ENCODE measurements at places on chromosomes 3 and 15.

GRCh38 chr3:112894258-112894657 is 47.6 kb upstream of the CD200R1L start:
- peak; percentile 1 for DNase-seq

GRCh38 chr3:13593615-13594014 is 44.7 kb downstream of the FBLN2 start:
- DNase-seq, result no peak

GRCh38 chr3:192817053-192817452 is 89.7 kb upstream of the FGF12 start:
- DNase-seq, result no peak

DNA sequence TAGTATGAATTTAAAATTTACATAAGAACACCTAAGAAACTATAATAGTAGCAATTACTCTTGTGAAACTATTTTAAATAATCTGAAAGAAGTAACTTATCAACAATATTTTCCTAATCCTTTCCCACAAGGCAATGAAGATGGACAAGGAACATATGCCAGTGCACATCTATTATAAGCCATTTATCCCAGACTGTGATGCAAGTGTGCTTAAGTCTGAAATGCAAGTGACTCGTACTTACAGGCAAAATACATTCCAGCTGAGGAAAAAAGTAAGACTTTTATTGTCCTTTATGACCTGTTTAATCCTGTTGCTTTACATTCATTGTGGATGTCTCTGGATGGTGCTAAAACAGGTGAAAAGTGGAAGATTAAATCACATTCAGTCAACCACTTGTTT is 709.4 kb downstream of the ZNF385D start:
- DNase-seq, result peak; percentile 70

DNA sequence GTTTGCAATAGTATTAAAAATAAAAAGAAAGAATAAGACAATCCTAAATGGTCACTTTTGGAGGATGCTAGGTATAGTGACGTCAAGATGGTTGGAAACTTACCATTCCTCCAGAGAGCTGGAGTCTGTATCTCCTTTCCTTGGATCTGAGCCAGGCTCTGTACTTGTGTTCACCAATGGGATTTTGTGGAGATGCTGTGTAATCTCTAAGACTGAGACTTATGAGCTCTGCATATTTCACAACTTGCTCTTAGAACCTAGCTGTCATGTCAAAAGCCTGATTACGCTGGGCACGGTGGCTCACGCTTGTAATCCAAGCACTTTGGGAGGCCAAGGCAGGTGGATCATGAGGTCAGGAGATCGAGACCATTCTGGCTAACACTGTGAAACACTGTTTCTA is 126.8 kb upstream of the CLSTN2 start:
- DNase-seq, result no peak

DNA sequence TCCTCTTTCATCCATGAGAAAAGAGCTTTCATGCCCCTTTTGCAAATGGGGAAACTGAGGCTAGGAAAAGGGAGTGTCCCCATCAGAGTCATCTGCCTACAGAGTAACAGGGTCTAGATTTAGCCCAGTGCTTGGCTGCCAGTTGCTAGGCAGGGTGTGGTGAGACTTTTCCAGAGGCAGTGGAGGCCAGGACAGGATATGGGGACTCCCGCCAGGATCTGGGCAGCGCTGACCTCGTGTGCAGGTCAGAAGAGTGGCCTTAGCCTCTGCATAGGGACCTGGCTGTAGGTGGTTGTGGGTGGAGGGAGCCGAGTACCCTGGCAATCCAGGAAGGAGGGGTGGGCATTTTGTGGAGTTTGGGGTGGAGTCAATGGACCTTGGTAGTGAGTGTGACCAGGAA is 4.2 kb downstream of the PLXNA1 start:
- DNase-seq, result no peak

DNA sequence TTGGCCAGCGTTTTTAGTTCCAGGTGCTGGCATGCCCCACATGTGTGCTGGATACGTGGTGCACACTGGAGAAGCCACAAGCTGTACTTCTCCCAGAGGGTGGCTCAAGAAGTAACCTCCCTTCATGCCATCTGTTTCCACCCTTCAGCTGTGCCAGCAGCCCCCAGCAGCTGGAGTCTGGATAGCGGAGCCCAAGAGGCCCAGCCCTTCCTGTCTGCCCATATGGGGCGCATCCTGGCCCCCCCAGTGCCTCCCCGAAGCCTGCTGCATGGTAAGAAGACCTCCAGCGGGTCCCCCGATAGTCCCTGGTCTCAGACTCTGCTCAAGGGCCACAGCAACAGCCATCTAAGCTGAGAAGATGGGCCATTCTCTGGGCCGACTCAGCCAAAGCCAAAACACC is 5.8 kb upstream of the MANF start:
- DNase-seq, result no peak

DNA sequence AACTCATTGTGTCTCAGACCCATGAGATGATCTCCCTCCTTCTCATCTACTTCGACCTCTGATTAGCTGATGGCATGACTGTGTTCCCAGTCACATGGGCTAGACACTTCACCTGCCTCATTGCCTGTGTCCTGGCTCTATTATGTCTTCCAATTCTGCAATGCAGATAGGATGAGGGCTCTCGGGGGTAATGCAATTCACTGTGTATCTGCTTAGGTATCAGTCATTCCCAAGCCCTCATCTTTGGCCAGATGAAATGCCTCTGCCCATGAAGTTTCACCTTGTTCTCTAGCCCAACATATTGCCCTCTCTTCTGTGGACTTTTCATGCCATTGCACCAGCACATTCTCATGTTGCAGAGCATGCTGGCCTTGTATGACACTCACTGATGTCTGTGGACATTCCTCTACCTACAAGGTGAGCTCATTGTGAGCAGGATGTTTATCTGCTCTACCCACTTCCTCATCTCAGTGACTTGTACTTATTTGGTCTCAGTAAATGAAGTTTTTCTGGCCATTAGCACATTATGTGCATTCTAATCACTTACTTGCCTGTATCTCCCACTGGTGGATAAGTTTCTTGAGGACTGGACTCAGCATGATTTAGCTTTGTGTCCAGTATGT is 32.3 kb downstream of the MOBP start:
- no peak for DNase-seq

- DNase-seq, result no peak
These were observed 521.1 kb upstream of the NECTIN3 start for GRCh38 chr3:110550511-110550910.

GRCh38 chr3:155805204-155805801 is 775 bp downstream of the C3orf33 start:
- DNase-seq, result no peak

DNA sequence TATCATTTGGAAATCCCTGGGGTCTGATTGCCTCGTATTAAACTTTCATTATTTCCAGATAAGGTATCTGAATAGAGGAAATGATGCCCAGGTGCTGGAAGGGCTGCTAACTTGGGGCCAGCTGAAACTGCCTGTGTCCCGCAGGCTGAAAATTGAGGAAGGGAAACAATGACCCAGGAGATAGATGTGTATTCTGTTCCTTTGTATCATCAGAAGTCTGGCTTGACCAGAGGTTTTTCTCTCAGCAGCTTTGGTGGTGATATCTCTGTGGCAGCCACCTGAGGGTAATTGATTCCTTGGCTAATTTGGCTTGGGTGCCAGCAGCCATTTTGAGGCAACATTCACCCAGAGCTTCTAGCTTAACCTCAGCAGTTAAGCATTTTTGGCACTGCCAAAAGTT is 90.0 kb upstream of the STT3B start:
- no peak for DNase-seq

GRCh38 chr3:171055336-171056178 is 29.0 kb upstream of the SLC2A2 start:
- DNase-seq, result peak; percentile 45

- DNase-seq, result no peak
These were observed 145.2 kb downstream of the VGLL3 start for GRCh38 chr3:86845726-86846125.

DNA sequence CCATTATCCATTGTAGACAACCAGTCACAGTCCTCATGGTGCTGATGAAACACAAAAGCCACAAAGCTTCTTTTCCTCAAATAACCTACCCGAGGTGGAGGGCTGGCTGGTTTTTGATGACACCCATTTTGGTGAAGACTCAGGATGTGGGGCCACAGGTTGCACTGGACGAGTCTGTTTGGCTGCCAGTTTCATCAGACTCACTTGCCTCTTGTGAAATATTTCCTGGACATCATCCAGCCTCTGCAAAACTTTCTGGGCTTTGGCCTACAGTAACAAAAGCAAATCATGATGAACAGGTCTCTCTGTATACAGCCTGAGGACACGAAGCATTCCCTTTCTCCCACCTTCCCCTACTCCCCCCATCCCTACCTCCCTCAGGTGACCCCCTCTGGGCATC is 42.2 kb downstream of the B3GNT5 start:
- peak; percentile 83 for DNase-seq

DNA sequence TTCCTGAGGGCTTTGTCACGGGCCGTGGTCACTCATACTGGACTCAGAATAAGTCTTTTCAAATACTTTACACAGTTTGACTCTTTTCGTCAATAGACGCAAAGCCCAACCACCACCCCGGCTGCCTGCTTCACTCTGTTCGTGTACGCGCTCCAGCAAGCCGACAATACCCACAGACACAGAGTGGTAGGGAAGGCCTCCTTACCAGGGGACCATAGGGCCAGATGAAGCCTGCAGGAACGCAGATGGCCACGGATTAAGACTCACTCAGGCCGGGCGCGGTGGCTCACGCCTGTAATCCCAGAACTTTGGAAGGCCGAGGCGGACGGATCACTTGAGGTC is 29.7 kb downstream of the EFCAB12 start:
- peak; percentile 65 for DNase-seq

DNA sequence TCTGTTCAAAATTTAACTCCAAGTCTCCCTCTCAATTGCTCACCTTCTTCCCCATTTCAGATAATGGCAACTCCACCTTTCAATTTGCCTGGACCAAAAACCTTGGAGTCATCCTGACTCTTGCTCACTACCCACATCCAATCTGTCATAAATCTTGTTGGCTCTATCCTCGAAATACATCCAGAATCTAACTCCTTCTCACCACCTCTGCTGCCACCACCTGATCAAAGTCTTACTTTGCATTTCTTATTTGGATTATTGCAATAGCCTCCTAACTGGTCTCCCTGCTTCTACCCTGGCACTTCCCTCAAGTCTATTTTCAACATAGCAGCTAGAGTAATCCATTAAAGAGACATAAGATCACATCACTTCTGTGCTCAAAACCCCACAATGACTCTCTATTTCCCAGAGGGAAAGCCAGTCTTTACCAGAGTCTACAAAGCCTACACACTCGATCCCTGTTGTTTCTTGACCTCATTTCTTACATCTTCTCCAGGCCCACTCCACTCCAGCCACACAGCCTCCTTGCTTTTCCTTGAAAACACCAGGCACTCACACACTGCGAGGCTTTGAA is 86.6 kb downstream of the GPR156 start:
- peak; percentile 39 for DNase-seq

DNA sequence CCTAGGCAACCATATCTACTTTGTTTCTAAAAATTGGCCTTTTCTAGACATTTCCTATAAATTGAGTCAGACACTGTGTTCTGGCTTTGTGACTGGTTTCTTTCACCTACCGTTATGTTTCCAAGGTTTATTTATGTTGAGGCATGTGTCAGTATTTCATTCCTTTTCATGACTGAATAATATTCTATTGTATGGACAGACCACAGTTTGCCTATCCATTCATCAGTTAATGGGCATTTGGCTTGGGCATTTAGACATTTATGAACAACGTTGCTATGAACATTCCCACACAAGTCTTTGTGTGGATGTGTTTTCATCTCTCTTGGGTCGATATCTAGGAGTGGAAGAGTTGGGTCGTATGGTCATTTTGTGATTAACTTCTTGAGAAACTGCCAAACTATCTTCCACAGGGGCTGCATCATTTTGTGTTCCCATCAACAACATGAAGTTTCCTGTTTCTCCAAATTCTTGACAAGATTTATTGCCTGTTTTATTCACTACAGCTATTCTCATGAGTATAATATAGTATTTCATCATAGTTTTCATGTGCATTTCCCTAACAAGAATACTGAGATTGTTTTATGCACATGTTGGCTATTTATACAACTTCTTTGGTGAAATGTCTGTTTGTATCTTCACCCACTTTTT is 3.5 kb upstream of the EFCC1 start:
- no peak for DNase-seq

DNA sequence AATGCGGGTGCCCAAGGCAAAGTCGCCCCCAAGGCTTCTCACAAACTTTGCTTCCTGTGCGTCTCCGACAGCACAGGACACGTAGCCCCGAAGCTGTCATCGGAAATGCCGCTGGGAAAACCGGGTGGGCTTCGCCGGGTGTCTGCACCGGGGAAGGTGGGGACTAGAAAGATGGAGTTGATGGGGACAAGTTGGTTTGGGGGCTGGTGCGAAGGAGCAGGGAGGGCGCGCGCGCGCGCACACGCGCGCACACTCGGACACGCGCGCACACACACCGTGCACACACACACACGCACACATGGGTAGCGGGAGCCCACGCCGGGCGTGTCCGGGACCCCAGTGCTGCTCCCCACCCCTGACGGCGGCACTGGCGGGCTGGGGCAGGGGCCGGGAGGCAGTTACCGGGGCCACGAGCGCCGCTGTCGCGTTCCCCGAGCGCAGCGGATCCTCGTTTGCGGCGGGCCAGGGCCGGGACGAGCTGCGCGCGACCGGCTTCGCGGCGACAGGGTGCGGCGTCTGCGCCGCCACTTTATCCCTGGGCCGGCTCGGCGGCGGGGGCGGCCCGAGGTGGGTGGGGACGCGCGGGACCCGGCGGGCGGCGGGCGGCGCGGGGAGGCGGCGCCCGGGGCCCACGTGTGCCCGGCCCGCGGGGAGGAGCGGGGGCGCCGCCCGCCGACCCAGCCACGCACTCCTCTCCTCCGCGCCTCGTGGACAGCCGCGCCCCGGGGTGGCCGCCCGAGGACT is 539 bp upstream of the MGLL start:
- peak; percentile 72 for DNase-seq

GRCh38 chr3:18758047-18758704 is 333.0 kb upstream of the SATB1 start:
- DNase-seq, result no peak

DNA sequence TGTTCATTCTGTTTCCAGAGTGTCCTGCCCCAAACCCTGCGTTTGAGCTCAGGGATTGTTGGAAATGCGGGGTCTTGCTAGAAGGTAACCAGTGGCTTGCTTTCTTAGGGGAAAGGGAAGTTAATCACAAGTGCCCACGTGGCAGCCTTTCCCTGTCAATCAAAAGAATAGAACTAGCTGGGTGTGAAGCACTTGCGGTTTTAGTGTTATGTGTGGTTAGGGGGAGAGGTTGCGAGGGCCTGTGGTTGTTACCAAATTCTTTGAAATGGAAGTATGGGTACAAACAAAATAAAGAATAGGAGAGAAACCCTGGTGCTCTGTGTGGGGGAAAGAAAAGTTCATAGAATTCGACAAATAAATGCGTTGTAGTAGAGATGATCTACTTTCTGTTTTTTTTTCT is 67.6 kb downstream of the FNDC3B start:
- no peak for DNase-seq

- no peak for DNase-seq
These were observed 1.9 kb downstream of the TKT start for GRCh38 chr3:53253707-53254508.

- DNase-seq, result no peak
These were observed 15.2 kb downstream of the SLC12A1 start for GRCh38 chr15:48221261-48221660.

GRCh38 chr15:92365906-92366305 is 27.8 kb upstream of the ST8SIA2 start:
- no peak for DNase-seq

Data from adipocyte (in vitro differentiated cells).